GM04503 (cell line): ENCODE measurements at places on chromosomes 16 and 17.
A peak's percentile ranks its signal among the peaks of the same experiment; 100 is the strongest.

DNA sequence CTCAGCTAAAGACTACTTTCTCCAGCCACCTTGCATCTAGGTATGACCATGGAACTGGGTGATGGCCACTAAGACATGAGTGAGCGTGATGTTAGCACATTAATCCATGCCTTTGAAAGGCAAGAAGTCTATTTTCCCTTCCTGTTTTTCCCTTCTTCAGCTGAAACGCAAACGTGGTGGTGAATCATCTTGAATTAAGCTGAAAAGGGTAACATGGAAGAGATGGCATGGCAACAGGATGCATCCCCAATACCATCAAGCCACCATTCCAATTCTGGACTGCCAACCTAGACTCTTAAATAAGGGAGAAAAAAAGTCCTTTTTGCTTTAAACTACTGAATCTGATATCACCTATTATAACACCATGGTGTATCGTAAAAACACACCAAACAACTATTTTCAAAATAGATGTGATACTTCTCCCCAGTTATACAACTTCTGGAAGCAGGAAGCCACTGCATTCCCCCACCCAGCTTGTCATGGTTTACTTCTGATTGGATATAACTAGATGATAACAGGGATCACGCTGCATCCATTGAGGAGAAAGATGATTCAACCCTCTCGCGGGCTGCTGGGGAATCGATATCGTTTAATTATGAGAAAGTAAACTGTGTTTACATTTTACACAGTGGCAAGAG, 368.6 kb downstream of the CDH13 start:
- DNase-seq: no peak

DNA sequence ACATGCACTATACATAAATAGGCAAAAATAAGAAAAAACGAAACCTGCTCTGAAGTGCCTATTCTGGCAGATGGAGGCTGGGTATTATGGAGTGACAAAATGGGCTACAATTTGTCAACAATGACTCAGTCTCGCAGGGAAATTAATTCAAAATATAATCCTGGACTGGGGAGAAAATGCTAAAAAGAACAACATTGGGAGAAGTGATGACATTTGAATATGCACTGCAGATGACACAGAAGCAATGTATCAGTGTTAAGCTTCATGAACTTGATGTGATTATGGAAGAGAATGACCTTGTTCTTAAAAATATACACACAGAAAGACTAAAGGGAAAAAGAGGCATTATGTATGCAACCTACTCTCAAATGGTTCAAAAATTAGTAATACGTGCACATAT, 74.8 kb upstream of the PSMD7 start:
- no peak for DNase-seq

- DNase-seq: no peak
These were observed 290.4 kb upstream of the MON1B start for GRCh38 chr16:76900285-76901263.

GRCh38 chr17:58381124-58382035, 29.4 kb upstream of the SUPT4H1 start:
- no peak for DNase-seq

DNA sequence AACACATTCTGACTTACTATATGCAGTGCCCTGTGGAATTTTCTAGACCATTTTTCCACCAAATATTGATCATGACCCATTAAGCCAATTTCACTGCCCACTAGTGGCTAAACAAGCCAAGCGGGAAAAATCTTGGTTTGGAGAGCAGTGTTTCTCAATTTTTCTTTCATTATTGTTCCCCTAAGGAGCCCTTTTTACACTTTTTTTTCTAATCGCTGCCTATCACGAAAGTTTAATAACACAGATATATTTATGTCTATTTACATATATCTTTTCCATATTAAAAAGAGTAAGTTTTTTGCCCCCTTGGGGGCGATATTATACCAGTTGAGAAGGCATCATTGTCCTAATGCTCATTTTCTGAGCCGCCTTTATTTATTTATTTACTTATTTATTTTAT, 10.8 kb upstream of the TLCD3B start:
- DNase-seq: no peak

DNA sequence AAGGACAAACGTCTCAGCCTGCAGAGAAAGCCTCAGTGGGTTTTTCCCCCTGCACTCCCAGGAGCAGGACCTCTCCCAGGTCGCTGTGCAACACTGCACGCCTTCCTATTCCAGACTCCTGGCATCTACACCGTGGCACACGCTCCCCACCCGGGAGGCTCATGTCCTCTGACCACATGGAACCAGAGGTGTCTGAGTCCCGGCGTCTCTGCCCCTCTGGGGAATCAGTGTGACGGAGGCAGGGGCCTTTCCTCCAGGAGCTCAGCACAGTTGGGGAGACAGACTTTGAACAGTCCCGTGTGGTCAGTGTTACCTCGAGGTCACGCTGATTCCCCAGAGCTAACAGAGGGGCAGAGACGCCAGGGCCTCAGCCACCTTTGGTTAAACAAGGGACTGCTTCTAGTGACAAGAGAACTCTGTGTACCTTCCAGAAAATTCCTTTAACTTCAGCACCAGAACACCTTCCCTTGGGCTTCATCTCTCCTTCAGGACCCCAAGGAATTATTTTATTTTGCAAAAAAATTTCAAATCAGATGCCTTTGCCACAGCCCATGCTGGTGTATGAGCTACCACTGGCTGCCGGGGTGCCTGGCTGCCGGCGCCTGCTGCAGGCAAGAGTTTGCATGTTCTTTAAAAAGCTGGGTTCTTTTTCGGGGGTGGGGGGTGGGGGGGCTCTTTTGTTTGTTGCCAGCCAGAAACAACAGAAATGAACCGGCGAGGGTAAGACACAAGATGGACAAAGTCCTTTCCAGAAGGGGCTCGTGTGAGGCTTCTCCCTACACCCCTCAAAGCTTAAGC, 6.6 kb downstream of the CANT1 start:
- DNase-seq: no peak

DNA sequence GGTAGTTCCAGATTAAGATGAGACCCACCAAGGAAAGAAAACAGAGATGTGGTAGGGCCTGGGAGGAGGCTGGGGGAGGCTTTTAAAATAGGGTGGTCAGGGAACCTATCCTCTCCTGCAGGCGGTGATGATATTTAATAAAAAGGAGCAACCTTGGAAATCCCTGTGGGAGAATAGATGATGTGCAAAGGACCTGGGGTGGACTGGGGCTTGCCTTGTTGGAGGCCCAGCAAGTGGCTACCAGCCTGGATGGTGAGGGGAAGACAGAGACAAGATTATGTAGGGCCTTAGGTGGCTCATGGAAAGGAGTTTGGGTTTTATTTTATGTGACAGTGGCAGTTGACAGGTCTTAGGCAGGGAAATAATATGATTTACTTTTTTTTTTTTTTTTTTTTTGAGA, 1.8 kb downstream of the POLR3E start:
- no peak for DNase-seq

DNA sequence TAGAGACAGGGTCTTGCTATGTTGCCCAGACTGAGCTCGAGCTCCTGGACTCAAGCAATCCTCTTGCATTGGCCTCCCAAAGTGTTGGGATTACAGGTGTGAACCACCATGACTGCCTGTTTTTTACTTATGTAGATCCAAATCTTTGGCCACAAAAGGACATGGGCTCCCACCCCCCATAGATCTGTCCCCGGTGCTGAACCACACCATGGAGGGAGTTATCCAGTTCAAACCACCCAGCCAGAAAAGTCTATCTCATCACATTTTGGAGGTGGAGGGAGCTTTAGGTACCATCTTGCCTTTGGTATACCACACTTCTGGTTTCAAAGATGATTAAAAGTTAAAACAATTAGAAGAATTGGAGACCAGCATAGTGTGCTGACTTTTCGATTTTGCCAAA, 26.2 kb downstream of the SHISA9 start:
- DNase-seq: no peak

DNA sequence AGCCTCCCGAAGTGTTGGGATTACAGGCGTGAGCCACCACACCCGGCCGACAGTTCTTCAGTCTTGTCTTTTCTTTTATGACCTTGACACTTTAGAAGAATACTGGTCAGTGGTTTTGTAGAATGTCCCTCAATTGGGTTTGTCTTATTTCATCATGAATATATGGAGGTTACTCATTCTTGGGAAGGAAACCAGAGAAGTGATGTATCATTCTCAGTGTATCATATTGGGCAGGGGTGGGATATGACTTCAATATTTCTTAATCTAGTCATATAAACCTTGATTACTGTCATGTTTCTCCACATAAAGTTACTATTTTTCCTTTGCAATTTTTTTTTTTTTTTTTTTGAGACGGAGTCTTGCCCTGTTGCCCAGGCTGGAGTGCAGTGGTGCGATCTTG, 36.9 kb downstream of the SNTB2 start:
- DNase-seq: peak; percentile 25

DNA sequence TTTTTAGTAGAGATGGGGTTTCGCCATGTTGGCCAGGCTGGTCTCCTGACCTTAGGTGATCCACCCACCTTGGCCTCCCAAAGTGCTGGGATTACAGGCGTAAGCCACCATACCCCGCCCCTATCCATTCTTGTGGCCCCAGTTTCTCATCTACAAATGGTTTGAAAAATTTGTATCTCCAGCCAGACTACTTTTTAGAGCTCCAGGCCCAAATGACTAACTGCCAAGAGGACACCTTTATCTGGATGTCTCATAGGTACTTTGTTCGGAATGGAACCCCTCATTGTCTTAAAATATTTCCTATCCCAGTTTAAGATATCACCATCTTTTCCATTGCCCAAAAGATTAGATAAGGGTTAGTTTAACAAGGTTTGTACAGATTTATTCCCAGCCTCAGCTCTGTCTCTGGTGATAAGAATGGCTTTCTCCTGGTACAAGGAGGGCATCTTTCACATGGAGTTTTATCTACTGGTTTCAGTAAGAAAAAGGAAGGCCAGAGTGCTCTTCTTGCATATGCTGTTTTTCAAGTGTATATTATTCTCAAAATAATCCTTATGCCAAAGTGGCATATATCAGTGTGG, 4.9 kb upstream of the CDC27 start:
- DNase-seq: no peak

GRCh38 chr16:25033852-25034251, 18.7 kb upstream of the ARHGAP17 start:
- no peak for DNase-seq

DNA sequence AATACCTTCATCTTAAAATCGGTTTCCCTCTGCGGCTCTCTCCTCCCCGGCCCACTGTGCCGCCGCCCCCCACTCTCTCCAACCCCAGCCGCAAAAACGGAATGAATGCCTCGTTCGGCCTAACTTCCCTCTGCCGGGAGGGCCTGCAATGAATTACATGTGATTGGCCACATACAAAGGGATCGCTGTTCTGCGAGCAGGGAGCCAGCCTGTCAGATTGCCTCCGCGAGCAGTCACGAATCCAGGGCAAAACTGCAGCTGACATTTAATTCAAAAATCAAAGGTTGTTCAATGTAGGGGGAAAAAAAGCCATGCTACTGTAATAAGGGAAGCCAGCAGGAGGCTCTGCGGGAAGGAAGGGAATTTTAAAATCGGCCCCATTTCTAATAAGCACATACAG, 84.9 kb downstream of the TBC1D16 start:
- no peak for DNase-seq

DNA sequence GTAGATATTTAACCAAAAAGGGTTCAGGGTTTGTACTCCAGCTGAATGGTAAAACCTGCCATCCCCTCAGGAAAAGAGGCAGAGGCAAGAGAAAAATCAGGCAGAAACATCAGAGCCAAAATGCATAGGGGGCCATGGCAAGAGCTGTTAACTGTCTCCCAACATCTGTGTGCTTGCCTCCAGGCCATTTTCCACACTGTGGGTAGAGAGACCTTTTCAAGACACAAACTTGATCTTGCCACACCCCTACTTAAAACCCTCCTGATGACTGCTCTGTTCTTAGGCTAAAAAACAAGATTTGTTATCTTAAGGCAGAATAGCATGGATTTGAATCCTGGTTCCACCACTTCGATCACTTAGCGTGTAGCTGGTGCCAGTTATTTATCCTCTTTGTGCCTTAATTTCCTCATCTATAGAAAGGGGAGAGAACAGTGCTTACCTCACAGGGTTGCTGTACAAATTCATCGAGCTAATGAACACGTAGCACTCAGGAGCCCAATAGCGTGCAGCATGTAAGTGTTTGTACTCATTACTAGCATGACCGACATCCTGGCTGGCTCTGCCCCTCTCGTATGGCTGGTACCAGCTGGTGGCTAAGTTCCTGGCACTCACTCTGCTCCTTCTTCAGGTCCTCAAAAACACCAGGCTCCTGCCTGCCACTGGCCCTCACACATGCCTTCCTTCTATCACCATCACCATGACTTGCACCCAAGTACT, 25.8 kb downstream of the STAT3 start:
- DNase-seq: no peak

DNA sequence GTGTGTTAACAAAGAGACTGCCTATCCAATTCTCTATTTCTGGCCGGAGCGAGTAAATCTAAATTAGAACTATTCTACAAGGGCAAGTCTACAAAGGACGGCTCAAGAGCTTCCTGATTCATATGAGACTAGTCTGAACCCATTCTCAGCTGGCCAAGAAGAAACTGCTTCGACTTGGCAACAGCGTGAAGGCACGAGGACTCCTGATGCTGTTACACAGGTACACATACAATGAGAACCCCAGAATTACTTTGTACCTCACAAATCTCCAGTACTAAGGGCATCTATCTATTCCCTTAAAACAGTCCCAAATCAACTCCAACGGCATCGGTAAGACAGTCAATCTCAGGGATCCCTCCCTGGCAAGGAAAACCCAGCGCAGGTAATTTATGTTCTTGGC, 1.5 kb downstream of the CRK start:
- DNase-seq: no peak

DNA sequence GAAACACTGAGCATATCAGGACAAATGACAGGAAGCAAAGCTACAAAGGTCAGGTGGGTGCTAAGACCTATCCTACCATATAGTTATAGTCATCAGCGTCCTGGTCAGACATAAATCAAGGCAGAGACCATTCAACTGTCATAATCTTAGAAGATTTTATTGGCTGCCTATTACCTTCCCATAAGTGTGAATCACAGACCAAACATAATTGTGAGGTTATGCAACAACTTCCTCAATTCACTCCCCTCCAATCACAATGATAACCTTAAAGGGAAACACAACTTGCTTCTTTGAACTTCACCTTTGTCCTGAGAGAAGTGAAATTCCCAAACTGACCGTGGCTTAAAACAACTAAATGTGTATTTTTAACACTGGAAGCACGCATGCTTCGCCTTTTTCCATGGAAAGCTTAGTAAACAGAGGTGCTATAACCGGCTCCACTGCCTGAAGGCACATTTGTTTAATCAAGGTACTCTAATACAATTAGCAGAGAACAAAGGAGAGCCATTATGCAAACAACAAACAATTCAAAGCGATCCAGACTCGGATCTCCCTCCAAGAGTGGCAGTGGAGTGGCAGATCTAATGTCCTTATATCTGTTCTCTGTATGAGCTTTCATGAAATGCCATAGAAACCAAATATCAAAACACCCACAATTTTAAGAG, 84.9 kb downstream of the TMEM114 start:
- no peak for DNase-seq

- no peak for DNase-seq
These were observed 837 bp upstream of the PRDM7 start for GRCh38 chr16:90077757-90078578.
